ENCODE measurements at places on chromosomes 1 and 21. TPM values are rescaled to one million over a fixed set of nuclear protein-coding genes. Genes with fewer than 3 reads are reported as not detected.

The TTLL10 gene
- not detected for total RNA-seq

The BGLAP gene
- total RNA-seq, result not detected

The CSMD2 gene
- total RNA-seq, result 5.0 TPM

The ARMH1 gene
- total RNA-seq, result 1.3 TPM

The AGT gene
- total RNA-seq, result 2.0 TPM

The RGS1 gene
- total RNA-seq, result not detected

The OR2C3 gene
- total RNA-seq, result not detected

The CCNL2 gene
- 140 TPM for total RNA-seq

The GUCA2B gene
- not detected for total RNA-seq

The S100B gene
- 0.29 TPM for total RNA-seq

The PTPRC gene
- not detected for total RNA-seq

The MX2 gene
- 1.8 TPM for total RNA-seq

The LAX1 gene
- total RNA-seq, result not detected

The MEX3A gene
- total RNA-seq, result 2.0 TPM

The KIAA1614 gene
- 9.6 TPM for total RNA-seq

The TLR5 gene
- total RNA-seq, result not detected

The S100A7A gene
- total RNA-seq, result not detected

The PRAMEF20 gene
- not detected for total RNA-seq

The LCE3D gene
- not detected for total RNA-seq

The ERG gene
- total RNA-seq, result 0.44 TPM

The DUSP12 gene
- 44.1 TPM for total RNA-seq

The SPRR1A gene
- total RNA-seq, result not detected

The RPE65 gene
- total RNA-seq, result not detected

The JAK1 gene
- 196 TPM for total RNA-seq

The SYTL1 gene
- 0.15 TPM for total RNA-seq

The PROX1 gene
- under 0.01 TPM for total RNA-seq

The MSH4 gene
- total RNA-seq, result 0.33 TPM

The KCNH1 gene
- total RNA-seq, result 0.15 TPM

The COL9A2 gene
- total RNA-seq, result 7.1 TPM

The SLC1A7 gene
- 1.2 TPM for total RNA-seq

The CR1L gene
- total RNA-seq, result not detected

The LMX1A gene
- not detected for total RNA-seq

The OR6K3 gene
- total RNA-seq, result not detected

The FAM229A gene
- 2.3 TPM for total RNA-seq

All from smooth muscle cell of trachea (primary cell).